A549 treated with CORT108297 at 1 μM for 4 hours (cell line): ENCODE measurements at places on chromosomes 16 and 17. TPM values are rescaled to one million over a fixed set of nuclear protein-coding genes. Genes with fewer than 3 reads are reported as not detected.

KRT9 gene
- total RNA-seq: not detected in 5 replicates

CCL17 gene
- total RNA-seq: not detected in 5 replicates

WSCD1 gene
- 2.6 to 4.4 TPM (median 4.1 TPM) in 5 replicates for total RNA-seq

FSCN2 gene
- total RNA-seq: 0.84 to 1.6 TPM (median 1.2 TPM) in 5 replicates

SLC5A10 gene
- 0.12 to 0.38 TPM (median 0.20 TPM) in 5 replicates for total RNA-seq

ZNF469 gene
- total RNA-seq: 8.3 to 15.5 TPM (median 13.0 TPM) in 5 replicates

HNF1B gene
- 21.1 to 26.0 TPM (median 25.6 TPM) in 5 replicates for total RNA-seq

SOST gene
- 0.04 to 0.07 TPM in 2 of 5 replicates, not detected in the others for total RNA-seq

SLC5A2 gene
- 0.07 to 0.46 TPM (median 0.21 TPM) in 5 replicates for total RNA-seq

NPIPB13 gene
- total RNA-seq: 2.0 to 2.8 TPM (median 2.2 TPM) in 5 replicates
